OCI-LY7 (cell line): ENCODE measurements at places on chromosomes 6 and 20. TPM values are rescaled to one million over a fixed set of nuclear protein-coding genes. Genes with fewer than 3 reads are reported as not detected.

Gene TRIM31
- not detected in 2 replicates for total RNA-seq

Gene MEI4
- total RNA-seq = not detected in 2 replicates

Gene LKAAEAR1
- not detected in 2 replicates for total RNA-seq

Gene ZNF311
- not detected in 2 replicates for total RNA-seq

Gene FAM162B
- total RNA-seq = not detected in 2 replicates
